ENCODE measurements at places on chromosomes 11 and 22. TPM values are rescaled to one million over a fixed set of nuclear protein-coding genes. Genes with fewer than 3 reads are reported as not detected.

- DNase-seq, result no peak
Measured at GRCh38 chr11:76623884-76624419, 46.6 kb downstream of the LRRC32 start.

GRCh38 chr11:67586568-67587250, 3.1 kb downstream of the GSTP1 start:
- DNase-seq, result no peak

GRCh38 chr11:2958251-2958650, 29.0 kb upstream of the PHLDA2 start:
- DNase-seq, result no peak

Gene KRTAP5-4
- not detected for total RNA-seq

GRCh38 chr11:42923651-42924050, 388.1 kb upstream of the API5 start:
- DNase-seq, result no peak

Gene OR6A2
- total RNA-seq, result 0.07 TPM

Gene P2RY2
- total RNA-seq, result 0.35 TPM

Gene C11orf91
- total RNA-seq, result not detected

- DNase-seq, result no peak
Measured at GRCh38 chr11:2191883-2192282, 20.3 kb upstream of the TH start.

Gene ARHGAP20
- 0.07 TPM for total RNA-seq

Gene VWA5A
- total RNA-seq, result 15.1 TPM

Gene DNAJB13
- total RNA-seq, result not detected

GRCh38 chr11:121590772-121591404, 138.1 kb upstream of the SORL1-AS1 start:
- no peak for DNase-seq

Gene OR5B2
- total RNA-seq, result not detected
